Immature natural killer cell (primary cell): ENCODE measurements at places on chromosomes 5 and 9. TPM values are rescaled to one million over a fixed set of nuclear protein-coding genes. Genes with fewer than 3 reads are reported as not detected.

The HDHD3 gene
- 29.7 TPM for polyA plus RNA-seq

The PDLIM4 gene
- not detected for polyA plus RNA-seq

The TLX3 gene
- not detected for polyA plus RNA-seq

The PRR7 gene
- polyA plus RNA-seq = 17.5 TPM

The LVRN gene
- polyA plus RNA-seq = not detected

The CYSRT1 gene
- polyA plus RNA-seq = 0.19 TPM

DNA sequence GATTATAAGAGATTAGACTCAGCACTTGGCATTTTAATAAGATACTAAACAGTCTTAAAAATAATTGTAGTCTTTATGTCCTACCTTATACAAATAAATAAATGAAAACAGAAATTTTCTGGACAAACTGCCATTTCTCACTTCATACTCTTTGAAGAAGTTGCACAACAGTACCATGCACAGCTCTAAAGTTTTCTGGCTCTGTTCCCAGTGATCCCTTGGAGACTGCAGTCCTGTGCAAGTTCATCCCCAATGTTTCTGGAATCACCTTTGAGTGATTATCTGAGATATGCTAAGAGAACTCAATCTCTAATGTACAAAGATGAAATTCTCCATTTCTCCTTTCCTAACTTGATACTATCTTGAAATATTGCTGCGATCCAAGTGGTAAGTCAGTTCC, 330.4 kb upstream of the EDIL3 start:
- H3K27ac ChIP-seq = no peak overlapping the region
- DNase-seq = no peak
- H3K4me1 ChIP-seq = no peaks in the 10 kb centered on the region
- no peaks in the 10 kb centered on the region for H3K36me3 ChIP-seq
- H3K4me3 ChIP-seq = no peak overlapping the region
- no peaks in the 10 kb centered on the region for H3K27me3 ChIP-seq

- no peak overlapping the region for H3K27ac ChIP-seq
- H3K27me3 ChIP-seq = peaks cover 4% of the 10 kb centered on the region
- no peaks in the 10 kb centered on the region for H3K36me3 ChIP-seq
- H3K4me1 ChIP-seq = no peaks in the 10 kb centered on the region
- DNase-seq = no peak
- H3K4me3 ChIP-seq = no peak overlapping the region
Measured at GRCh38 chr5:127260686-127261085, 29.9 kb upstream of the MEGF10 start.

- no peak overlapping the region for H3K27ac ChIP-seq
- DNase-seq = no peak
- H3K36me3 ChIP-seq = peaks cover 24% of the 10 kb centered on the region
- no peak overlapping the region for H3K4me3 ChIP-seq
- no peaks in the 10 kb centered on the region for H3K4me1 ChIP-seq
Measured at GRCh38 chr9:95999390-95999789, 123.9 kb downstream of the ERCC6L2 start.

GRCh38 chr9:75200892-75201470, 112.7 kb downstream of the OSTF1 start:
- H3K27me3 ChIP-seq = no peaks in the 10 kb centered on the region
- DNase-seq = peak; percentile 25
- H3K4me1 ChIP-seq = no peaks in the 10 kb centered on the region
- H3K4me3 ChIP-seq = no peak overlapping the region
- no peaks in the 10 kb centered on the region for H3K36me3 ChIP-seq

DNA sequence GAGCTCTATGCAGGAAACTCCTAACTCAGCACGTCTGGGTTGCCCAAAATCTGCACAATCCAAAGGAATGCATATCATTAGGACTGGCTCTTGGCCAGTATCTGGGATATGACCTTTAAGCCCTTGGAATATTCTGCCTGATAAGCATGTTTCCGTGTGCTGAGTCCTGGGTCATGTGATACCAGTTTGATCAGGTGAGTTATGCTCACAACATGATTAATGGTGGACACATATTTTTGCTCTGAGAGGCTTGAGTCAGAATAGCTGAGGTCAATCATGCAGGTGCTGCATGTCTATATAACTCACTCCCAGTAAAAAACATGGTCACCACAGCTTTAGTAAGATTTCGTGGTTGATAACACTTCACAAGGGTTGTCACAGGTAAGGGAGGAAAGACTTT, 408.8 kb downstream of the YTHDC2 start:
- DNase-seq = no peak
- H3K4me1 ChIP-seq = no peaks in the 10 kb centered on the region
- no peak overlapping the region for H3K4me3 ChIP-seq
- no peaks in the 10 kb centered on the region for H3K36me3 ChIP-seq
- H3K27ac ChIP-seq = no peak overlapping the region

- no peaks in the 10 kb centered on the region for H3K36me3 ChIP-seq
- H3K27me3 ChIP-seq = no peaks in the 10 kb centered on the region
- no peak overlapping the region for H3K27ac ChIP-seq
- DNase-seq = no peak
- no peak overlapping the region for H3K4me3 ChIP-seq
Measured at GRCh38 chr5:15948190-15948589, 231.4 kb downstream of the MARCHF11 start.

- no peak overlapping the region for H3K27ac ChIP-seq
- H3K36me3 ChIP-seq = no peaks in the 10 kb centered on the region
- no peak for DNase-seq
- peaks cover 4% of the 10 kb centered on the region for H3K27me3 ChIP-seq
- no peak overlapping the region for H3K4me3 ChIP-seq
Measured at GRCh38 chr9:88794100-88794499, 197.2 kb upstream of the S1PR3 start.

GRCh38 chr5:105947461-105947860, 1723.3 kb downstream of the EFNA5 start:
- H3K4me1 ChIP-seq = no peaks in the 10 kb centered on the region
- no peaks in the 10 kb centered on the region for H3K27me3 ChIP-seq
- no peak for DNase-seq
- no peak overlapping the region for H3K4me3 ChIP-seq
- no peaks in the 10 kb centered on the region for H3K36me3 ChIP-seq

DNA sequence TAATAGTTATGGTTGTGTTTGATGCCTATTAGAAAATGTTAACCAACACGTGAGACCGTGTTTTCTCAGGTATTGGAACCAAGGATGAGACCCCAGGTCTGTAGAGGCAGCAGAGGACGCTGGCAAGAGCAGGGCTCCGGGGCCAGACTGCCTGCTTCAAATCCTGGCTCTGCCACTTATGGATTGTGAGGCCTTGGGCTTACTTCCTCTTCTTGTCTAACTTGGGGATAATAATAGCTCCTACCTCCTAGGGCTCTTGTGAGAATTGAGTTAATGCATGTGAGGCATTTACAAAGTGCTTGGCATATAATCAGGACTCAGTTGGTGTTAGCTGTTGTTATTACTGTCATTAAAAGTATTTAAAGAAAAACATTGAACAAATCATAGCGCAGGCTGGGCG, 85.5 kb upstream of the PITX1 start:
- H3K36me3 ChIP-seq = no peaks in the 10 kb centered on the region
- no peak overlapping the region for H3K27ac ChIP-seq
- no peaks in the 10 kb centered on the region for H3K4me1 ChIP-seq
- H3K27me3 ChIP-seq = no peaks in the 10 kb centered on the region
- DNase-seq = no peak

- H3K36me3 ChIP-seq = no peaks in the 10 kb centered on the region
- no peak overlapping the region for H3K27ac ChIP-seq
- peaks cover 3% of the 10 kb centered on the region for H3K27me3 ChIP-seq
- H3K4me3 ChIP-seq = no peak overlapping the region
Measured at GRCh38 chr5:128842241-128842640, 123.0 kb upstream of the SLC27A6 start.

DNA sequence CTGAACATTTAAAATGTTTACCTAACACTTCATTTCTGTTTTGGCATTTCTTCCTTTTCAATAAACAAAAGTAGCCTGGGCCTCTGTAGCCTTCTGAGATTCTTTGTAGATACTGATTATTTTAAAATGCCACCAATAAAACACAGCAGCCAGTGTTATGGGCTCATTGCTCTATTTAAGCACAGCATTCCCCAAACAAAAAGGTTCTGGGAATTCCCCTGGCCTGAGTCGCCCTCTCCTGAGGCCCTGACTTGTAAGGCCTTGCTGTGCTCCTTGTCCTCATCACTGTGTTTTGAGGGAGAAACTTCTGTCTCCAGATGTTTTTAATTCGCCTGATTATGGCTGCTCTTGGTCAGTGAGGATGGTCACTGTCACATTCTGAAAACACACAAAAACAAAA, 33.0 kb upstream of the CTXN3 start:
- no peak overlapping the region for H3K27ac ChIP-seq
- H3K4me1 ChIP-seq = no peaks in the 10 kb centered on the region
- H3K27me3 ChIP-seq = no peaks in the 10 kb centered on the region

DNA sequence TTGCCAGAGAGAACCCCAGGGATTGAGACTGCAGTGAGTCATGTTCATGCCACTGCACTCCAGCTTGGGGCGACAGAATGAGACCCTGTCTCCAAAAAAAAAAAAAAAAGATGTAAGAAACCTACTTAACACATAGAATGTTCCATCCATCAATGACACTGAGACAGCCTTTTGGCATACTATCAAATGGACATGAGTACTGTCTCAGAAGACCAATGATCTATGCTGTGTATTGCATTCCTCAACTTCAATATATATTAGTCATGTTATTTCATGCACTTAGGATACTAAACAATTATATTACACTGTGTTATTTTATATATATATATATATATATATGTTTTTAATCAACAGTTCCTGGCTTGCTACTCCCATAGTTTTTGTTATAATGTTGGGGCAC, 57.1 kb upstream of the ANKH start:
- DNase-seq = no peak
- peaks cover 10% of the 10 kb centered on the region for H3K4me1 ChIP-seq
- H3K4me3 ChIP-seq = no peak overlapping the region
- H3K27me3 ChIP-seq = no peaks in the 10 kb centered on the region
- no peak overlapping the region for H3K27ac ChIP-seq

DNA sequence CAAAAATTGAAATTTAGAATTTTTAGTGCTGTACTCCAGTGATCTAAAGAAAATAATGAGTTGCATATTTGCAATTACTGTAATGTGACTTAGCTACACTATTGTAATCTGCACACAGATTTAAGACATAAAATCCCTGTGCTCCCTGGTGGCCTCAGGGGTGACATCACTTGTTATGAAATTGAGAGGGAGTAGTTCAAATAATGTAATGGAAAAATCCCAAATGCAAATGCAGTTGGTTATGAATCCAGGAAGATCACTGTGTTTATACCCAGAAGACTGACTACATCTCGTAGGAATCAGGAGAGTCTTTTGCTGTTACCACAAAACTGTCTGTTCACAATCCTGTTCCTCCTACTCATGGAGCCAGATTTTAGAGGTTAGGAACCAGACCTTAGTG, 178.7 kb upstream of the FBXL17 start:
- no peak overlapping the region for H3K27ac ChIP-seq
- H3K4me1 ChIP-seq = no peaks in the 10 kb centered on the region
- no peak for DNase-seq
- H3K36me3 ChIP-seq = no peaks in the 10 kb centered on the region
- peaks cover 2% of the 10 kb centered on the region for H3K27me3 ChIP-seq
